ENCODE measurements at places on chromosomes 1 and 21.

DNA sequence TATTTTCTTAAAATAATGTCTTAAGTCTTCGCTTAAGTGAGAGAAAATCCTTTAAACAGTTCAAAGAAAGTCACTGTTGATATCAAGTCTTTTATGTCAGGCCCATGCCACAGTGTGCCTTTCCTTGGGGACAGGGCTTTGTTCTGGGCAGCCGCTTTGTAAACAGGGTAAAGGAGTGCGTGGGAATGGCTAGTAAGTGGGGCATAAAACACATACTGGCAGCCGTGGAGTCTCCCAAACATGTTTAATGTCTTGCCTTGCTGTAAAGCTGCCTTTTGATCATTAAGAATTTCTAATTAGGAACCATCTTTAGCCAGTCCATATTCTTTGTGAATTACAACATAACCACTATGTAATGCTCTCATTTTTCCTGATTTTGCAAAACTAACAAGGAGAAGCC, 99.7 kb downstream of the PHTF1 start:
- peaks cover 8% of the 10 kb centered on the region for H3K36me3 ChIP-seq
- H3K4me3 ChIP-seq, result no peak overlapping the region
- H3K4me1 ChIP-seq, result peaks cover 27% of the 10 kb centered on the region
- H3K27ac ChIP-seq, result no peak overlapping the region

DNA sequence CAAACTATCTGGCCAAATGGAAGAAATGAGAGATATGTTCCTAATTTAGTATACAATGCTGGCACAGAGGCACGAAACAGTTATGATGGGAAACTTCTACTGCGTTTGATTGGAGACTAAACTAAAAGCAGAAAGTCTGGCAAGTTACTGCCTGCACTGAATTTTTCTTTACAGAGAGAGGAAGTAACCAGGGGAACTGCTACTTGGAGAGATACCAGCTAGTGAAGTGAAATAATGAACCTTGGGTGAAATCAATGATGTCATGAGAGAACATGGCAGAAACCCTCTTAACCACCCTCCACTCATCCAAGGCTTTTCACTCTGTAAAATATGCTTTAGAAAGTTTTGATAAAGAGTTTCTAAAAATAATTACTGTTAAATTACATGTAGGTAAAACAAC, 29.3 kb downstream of the NIBAN1 start:
- no peak overlapping the region for H3K27ac ChIP-seq
- H3K4me3 ChIP-seq, result no peak overlapping the region
- DNase-seq, result no peak
- H3K27me3 ChIP-seq, result peaks cover 49% of the 10 kb centered on the region
- H3K36me3 ChIP-seq, result no peaks in the 10 kb centered on the region

- H3K4me3 ChIP-seq, result peak overlapping the region; percentile 62
- H3K27me3 ChIP-seq, result no peaks in the 10 kb centered on the region
- DNase-seq, result peak; percentile 91
- H3K4me1 ChIP-seq, result peaks cover 34% of the 10 kb centered on the region
- no peaks in the 10 kb centered on the region for H3K36me3 ChIP-seq
- H3K27ac ChIP-seq, result peak overlapping the region; percentile 32
These were observed 16.5 kb downstream of the ACOT11 start for GRCh38 chr1:54564312-54565112.

DNA sequence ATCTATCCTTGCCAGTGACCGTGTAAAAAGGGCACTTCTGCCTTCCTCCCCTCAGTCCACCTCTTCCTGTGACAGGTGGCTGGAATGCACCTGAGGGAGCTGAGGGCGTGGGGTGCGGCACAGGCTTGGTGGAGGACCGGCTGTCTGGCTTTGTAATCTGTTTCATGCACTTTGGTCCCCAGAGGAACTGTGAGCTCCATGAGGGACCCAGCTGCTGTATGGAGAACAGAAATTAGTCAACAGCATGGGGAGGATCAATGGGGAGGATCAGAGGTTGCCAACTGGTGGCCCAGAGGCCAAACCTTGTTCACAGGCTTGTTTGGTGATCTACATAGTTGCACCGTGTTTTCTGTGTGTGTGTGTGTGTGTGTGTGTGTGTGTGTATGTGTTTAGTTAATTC, 19.0 kb upstream of the LUZP1 start:
- no peak overlapping the region for H3K4me3 ChIP-seq
- H3K4me1 ChIP-seq, result peaks cover 19% of the 10 kb centered on the region
- no peak overlapping the region for H3K27ac ChIP-seq
- H3K27me3 ChIP-seq, result no peaks in the 10 kb centered on the region
- H3K36me3 ChIP-seq, result no peaks in the 10 kb centered on the region

DNA sequence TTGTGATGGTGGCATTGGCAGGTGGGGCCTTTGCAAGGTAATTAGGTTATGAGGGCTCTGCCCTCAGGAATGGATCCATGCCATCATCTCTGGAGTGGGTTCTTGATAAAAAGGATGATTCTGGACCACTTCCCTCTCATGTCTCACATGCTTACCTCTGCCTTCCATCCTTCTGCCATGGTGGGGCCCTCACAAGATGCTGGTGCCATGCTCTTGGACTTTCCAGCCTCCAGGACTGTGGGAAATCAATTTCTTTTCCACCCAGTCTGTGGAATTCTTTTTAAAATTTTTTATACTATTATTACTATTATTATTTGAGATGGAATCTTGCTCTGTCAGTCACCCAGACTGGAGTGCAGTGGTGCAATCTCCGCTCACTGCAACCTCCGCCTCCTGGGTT, 57.3 kb downstream of the ACBD3 start:
- no peaks in the 10 kb centered on the region for H3K27me3 ChIP-seq
- no peak overlapping the region for H3K27ac ChIP-seq
- peaks cover 35% of the 10 kb centered on the region for H3K4me1 ChIP-seq
- H3K4me3 ChIP-seq, result no peak overlapping the region
- H3K36me3 ChIP-seq, result no peaks in the 10 kb centered on the region
- DNase-seq, result no peak

- H3K36me3 ChIP-seq, result no peaks in the 10 kb centered on the region
- peak within 1 kb of the TSS; percentile 75 for H3K4me3 ChIP-seq
- no peaks in the 10 kb centered on the region for H3K27me3 ChIP-seq
- peaks cover 83% of the 10 kb centered on the region for H3K4me1 ChIP-seq
- peak within 1 kb of the TSS; percentile 55 for H3K27ac ChIP-seq
- peak; percentile 40 for DNase-seq
These were observed at the start of gene COL16A1 for GRCh38 chr1:31703431-31704270. Gene COL16A1 (minus strand): TSS chr1:31704017. CDS start chr1:31702193, 1,824 bp downstream.

- H3K36me3 ChIP-seq, result no peaks in the 10 kb centered on the region
- H3K27ac ChIP-seq, result no peak overlapping the region
- no peak overlapping the region for H3K4me3 ChIP-seq
- DNase-seq, result no peak
- no peaks in the 10 kb centered on the region for H3K4me1 ChIP-seq
These were observed 48.8 kb downstream of the ATP5PO start for GRCh38 chr21:33866826-33867225.

GRCh38 chr1:68644504-68644903, 147.6 kb upstream of the DEPDC1 start:
- peak; percentile 1 for DNase-seq
- H3K4me1 ChIP-seq, result no peaks in the 10 kb centered on the region
- H3K4me3 ChIP-seq, result no peak overlapping the region

DNA sequence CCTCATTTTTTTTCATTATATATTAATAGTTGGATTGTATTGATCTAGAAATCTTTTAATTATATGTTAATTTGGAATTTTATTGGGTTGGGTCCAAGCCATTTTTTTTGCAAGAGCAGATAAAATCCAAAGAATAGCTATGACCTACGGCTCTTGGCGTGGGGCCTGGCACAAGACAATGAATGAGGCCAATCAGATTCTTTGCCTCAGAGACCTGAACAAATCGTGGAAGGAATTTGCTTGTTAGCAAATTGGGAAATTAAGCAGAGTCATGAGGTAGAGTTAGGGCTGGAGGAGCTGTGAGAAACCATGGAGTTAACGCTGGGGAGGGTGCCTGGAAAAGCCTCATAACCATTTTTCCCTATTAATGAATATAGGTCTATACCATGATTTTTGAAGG, 40.1 kb downstream of the CAMSAP2 start:
- H3K27ac ChIP-seq, result peak overlapping the region; percentile 28
- no peak overlapping the region for H3K4me3 ChIP-seq
- H3K36me3 ChIP-seq, result peaks cover 41% of the 10 kb centered on the region
- peaks cover 53% of the 10 kb centered on the region for H3K4me1 ChIP-seq

- peaks cover 10% of the 10 kb centered on the region for H3K4me1 ChIP-seq
- H3K27me3 ChIP-seq, result no peaks in the 10 kb centered on the region
- H3K4me3 ChIP-seq, result peak overlapping the region; percentile 91
These were observed 46.6 kb downstream of the VPS26C start for GRCh38 chr21:37220433-37220980.

DNA sequence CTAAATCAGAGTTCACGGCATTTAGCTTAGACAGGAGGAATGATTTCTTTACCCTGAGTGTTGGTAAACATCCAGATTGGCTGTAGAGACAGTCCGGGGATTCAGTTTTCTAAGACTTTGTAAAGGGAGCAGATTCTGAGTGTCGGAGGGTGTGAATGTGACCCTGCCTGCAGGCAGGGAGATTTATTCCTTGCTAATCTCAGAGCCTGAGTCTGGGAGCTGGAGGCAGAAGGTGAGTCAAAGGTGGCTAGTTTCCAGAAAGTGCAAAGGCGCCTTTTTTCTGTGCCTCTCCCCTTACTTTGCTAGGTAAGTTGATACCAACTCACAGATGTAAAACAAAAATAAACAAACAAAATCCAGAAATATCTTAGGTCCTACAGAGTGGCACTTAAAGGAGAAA, 11.7 kb downstream of the ATP1B1 start:
- H3K4me3 ChIP-seq, result no peak overlapping the region
- H3K27me3 ChIP-seq, result no peaks in the 10 kb centered on the region
- peaks cover 17% of the 10 kb centered on the region for H3K36me3 ChIP-seq

DNA sequence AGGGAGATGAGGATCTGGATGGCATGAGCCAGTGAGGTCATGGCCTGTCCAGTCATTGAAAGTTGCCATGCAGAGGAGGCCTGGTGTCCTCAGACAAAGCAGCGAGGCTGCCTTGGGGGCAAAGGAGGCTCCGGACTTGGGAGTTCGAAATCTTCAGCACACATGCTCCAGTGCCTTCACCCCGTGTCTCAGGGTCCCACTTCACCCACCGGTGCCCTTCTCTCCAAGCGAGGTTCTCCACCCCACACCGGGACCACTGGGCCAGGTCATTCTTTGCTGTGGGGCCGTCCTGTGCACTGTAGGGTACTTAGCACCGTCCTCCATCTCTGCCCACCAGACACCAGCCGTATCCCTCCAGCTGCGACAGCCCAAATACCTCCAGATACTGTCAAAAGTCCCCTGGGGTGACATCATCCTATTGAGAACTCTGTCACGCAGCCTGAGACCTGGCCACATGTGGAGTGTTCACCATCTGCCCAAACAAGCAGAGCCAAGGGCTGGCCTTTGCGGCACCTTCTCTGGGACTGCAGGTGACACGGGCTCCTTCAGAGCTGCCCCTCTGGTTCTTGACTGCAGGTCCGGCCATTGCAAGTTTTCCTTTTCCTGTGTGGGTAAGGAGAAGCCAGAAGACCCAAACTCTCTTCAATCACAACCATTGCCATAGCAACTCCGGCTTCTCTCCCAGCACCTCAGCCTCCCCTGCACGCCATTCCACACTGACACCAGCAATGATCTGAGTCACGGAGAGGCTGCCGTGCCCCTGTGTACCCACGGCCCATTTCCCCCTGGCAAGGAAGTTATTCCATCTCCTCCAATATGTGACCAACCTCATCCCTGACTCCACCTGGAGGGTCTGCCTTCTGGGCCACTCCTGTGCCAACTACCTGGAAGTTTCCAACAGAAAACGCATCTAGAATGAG, 20.4 kb upstream of the PDE9A start:
- no peak for DNase-seq
- peaks cover 7% of the 10 kb centered on the region for H3K4me1 ChIP-seq
- no peak overlapping the region for H3K4me3 ChIP-seq

DNA sequence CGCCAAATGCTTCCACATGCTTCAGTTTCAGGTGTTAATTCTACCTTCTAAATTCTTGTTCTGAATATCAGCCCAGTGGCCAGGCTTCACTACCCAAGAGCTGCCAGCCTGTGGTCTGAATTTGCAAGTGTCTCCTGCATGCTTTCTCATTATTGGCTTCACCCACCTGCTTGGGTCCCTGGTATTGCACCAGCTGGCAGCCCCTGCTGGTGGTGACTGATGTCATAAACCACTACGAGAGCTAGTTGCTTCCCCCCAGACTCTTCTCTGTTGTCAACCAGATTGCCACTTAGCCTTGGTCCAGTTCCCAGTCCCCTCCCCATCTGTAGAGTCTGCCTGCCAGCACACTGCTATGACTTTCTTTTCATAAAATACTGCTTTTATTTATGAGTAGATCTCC, 197.7 kb upstream of the DUSP10 start:
- no peaks in the 10 kb centered on the region for H3K27me3 ChIP-seq
- no peak overlapping the region for H3K4me3 ChIP-seq
- H3K4me1 ChIP-seq, result peaks cover 8% of the 10 kb centered on the region
- no peak overlapping the region for H3K27ac ChIP-seq
- DNase-seq, result no peak

DNA sequence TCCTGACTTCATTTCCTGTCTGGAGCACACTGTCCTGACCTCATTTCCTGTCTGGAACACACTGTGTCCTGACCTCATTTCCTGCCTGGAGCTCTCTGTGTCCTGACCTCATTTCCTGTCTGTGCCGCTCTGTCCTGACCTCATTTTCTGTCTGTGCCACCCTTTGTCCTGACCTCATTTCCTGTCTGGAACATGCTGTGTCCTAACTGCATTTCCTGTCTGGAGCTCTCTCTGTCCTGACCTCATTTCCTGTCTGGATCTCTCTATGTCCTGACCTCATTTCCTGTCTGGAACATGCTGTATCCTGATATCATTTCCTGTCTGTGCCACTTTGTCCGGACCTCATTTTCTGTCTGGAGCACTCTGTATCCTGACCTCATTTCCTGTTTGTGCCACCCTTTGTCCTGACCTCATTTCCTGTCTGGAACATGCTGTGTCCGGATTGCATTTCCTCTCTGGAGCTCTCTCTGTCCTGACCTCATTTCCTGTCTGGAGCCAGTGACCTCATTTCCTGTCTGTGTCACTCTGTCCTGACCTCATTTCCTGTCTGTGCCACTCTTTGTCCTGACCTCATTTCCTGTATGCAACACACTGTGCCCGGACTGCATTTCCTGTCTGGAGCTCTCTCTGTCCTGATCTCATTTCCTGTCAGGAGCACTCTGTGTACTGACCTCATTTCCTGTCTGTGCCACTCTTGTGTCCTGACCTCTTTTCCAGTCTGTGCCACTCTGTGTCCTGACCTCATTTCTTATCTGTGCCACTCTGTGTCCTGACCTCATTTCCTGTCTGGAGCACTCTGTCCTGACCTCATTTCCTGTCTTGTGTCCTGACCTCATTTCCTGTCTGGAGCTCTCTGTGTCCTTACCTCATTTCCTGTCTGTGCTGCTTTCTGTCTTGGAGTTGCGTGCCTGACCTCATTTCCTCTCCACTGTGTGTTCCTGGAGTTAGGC, 27.6 kb downstream of the SKI start:
- H3K27me3 ChIP-seq, result no peaks in the 10 kb centered on the region
- H3K36me3 ChIP-seq, result peaks cover 16% of the 10 kb centered on the region
- H3K4me1 ChIP-seq, result peaks cover 18% of the 10 kb centered on the region
- DNase-seq, result peak; percentile 22
- no peak overlapping the region for H3K4me3 ChIP-seq

GRCh38 chr1:110061341-110061740, 9.1 kb downstream of the ALX3 start:
- H3K4me3 ChIP-seq, result no peak overlapping the region
- H3K36me3 ChIP-seq, result peaks cover 31% of the 10 kb centered on the region
- H3K27me3 ChIP-seq, result no peaks in the 10 kb centered on the region
- no peak for DNase-seq

Data from MCF 10A (cell line).